ENCODE measurements at places on chromosomes 3 and 15.

DNA sequence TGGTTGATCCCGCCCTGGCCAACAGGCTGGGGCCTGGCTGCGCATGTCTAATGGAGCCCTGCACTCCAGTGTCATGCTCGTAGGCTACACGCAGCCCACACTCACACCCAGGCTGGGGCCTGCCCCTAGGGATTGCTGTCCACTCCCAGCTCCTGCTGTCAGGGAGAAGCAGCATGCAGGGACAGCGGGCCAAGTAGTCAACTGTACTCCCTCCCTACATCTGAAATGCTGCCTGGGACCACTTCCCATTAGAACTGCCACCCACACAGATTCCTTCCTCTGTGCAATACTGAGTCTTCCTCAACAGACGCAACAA is 16.1 kb downstream of the ALS2CL start:
- DNase-seq: peak; percentile 83

- DNase-seq: no peak
These were observed 223.3 kb downstream of the EPHB1 start for GRCh38 chr3:135018149-135018923.

GRCh38 chr3:30583973-30584372 is 22.4 kb upstream of the TGFBR2 start:
- no peak for DNase-seq

DNA sequence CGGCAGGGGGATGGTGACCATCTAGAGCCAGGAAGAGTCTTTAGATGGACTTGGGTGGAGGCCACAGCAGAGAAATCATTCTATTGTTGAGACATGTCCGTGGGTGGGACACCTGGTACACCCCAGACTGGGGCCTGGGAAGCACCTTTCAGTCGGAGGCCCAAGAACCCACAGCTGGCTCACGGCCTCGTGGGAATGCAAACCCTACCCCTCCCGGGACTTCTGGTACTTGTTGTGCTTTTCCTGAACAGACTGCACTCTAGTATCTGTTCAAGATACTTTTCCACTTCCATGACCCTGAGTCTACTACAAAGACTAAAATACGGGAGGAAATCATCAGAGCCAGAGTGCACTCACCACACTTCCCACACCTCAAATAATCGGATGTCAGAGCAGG is 60.7 kb downstream of the BDH1 start:
- DNase-seq: no peak

DNA sequence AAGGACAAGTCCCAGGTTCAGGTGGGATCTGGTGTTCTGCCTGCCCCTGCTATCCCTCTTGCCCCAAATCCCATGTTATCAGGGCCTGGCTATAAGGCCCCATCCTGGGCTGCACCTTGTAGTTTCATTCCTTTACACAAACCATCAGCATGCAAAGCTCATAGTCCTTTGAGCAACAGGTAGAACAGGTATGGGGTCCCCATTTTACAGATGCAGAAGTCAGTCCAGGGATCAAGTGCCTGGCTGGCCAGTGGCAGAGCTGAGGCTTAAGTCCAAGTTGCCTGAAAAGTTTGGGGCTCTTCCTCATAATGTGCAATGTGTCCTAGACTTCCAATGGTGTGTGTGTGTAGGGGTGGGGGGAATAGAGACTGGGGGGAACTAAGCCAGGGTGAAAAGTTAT is 11.9 kb downstream of the RBPMS2 start:
- DNase-seq: no peak

DNA sequence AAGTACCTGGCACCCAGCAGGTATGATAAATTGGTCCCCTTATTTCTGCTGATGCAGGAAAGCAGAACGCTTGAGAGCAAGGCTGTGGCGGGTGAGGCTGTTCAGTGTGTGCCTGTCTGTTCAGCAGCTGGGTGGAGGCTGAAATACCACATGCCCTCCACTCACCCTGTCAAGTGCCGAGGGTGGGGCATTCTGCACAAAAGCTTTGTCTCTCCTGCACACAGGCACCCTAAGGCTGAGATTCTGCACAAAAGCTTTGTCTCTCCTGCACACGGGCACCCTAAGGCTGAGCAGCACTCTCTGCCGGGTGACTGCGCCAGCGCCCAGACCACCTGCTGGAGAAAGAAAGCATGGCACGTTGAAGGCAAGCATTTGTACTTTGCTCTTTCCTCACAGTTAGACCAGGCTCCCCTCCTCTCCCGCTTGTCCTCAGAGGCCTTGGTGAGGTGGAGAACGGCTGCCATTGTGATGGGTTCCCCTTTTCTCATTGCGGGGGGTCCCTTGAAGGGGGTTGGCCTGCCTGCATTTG is 97.5 kb downstream of the BDH1 start:
- DNase-seq: no peak

DNA sequence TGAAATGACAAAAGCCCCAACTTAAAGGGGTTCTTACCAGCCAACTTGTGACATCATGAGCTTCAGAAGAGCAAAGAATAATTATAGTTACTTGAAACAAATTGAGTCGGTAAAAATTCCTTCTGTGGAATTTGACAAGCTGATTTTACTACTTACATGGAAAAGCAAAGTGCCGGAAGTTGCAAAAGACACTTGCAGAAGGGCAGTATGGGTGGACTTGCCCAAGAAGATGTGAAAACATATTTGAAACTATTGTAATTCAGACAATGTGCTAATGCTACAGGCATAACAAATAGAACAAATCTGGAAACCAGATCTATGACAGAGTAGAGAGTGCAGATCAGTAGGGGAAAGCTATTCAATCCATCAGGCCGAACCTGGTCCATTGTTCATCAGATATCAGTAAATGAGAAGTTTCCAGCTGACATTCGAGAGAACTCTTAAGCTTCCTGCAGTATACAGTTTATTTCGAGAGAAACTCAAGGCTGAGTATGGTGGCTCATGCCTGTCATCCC is 2.5 kb upstream of the KIF7 start:
- DNase-seq: no peak

- DNase-seq: no peak
These were observed 7.1 kb downstream of the DHX36 start for GRCh38 chr3:154316974-154317767.

DNA sequence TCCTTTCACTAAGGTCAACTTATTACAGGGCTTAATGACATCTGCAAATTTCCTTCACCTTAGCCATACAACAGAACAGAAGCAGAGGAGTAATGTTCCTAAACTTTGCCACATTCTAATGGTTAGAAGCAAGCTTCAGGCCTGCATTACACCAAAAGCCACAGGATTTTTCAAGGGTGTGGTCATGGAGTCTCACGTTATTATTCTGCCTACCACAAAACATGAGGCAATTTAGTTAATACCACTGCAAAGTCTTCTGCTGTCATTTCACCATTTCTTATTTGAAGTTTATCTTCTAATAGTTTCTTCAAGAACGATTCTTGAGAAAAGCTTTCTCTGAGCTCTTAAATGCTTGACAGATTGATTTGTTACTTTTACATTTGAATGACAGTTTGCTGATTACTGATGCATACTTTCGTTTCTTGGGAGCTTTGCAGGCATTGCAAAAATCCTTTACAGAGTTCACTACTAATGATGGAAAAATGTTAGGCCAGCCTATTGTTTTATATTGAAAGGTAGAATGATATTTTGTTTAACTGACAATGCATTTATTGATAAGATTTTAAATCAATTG is 1257.1 kb downstream of the NSUN3 start:
- DNase-seq: no peak

DNA sequence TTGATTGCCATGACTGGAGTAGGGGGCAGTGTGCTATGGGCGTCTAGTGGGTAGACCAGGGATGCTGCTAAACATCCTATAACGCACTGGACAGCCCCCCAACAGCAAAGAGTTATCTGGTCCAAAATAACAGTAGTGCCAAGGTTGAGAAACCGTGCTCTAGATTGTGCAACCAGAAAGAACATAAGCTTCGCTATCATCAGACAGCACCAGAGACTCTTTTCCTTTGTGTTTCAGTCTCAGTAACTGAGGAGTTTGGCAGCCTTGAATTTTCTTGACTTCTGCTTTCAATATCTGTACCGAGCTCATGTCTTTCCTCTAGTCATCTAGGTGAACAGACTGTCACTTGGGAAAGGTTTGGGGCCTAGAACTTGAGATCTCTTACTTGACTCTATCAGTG is 8.8 kb downstream of the ARID3B start:
- no peak for DNase-seq

GRCh38 chr15:89745768-89746167 is 5.3 kb downstream of the MESP1 start:
- no peak for DNase-seq

GRCh38 chr3:100144255-100144866 is 30.1 kb upstream of the FILIP1L start:
- DNase-seq: no peak

DNA sequence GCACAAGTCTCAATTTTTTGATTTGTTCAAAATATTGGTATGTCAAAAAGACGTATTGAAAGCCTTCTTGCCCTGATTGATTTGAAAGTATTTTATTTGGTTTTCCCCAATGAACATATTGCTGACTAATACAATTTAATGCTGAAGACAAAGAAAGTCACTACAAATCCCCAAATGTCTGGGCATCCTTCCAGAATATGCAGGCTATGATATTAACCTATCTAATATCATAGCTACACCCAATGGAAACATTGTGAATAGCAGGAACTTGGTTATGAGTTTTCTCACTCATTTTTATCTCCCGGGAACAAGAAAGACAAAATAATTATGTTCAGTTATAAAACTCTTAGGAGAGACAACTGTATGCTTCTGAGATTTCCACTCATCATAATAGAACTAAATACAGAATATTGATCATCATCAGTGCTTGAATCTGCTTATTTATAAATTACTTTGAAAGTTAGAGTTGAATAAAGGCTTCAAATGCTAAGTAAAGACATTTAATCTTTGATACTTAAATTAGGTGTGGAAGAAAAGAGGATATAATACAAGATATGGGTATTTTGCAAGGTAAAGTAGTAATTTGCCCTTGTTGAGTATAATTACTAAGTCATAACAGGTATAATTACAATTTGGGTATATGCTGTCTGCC is 483.9 kb downstream of the RBMS3 start:
- peak; percentile 98 for DNase-seq

DNA sequence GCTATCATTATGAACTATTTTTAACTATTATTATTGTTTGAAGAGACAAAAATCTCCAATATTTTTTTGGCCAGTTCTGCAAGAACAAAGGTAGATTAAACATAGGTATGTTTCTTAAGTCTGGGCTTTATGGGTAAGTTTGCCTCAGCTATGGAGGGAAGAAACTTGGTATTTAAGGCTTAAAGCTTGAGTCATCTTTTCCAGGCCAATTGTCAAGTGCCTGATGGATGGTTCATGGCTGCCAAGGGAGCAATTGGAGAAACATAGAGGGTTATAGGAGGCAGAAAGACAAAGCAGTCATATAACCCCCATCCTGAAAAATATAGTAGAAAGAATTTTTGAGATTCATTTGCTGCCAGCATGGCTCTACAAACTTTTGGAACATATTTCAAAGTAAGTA is 7.2 kb upstream of the STAC start:
- DNase-seq: peak; percentile 60

DNA sequence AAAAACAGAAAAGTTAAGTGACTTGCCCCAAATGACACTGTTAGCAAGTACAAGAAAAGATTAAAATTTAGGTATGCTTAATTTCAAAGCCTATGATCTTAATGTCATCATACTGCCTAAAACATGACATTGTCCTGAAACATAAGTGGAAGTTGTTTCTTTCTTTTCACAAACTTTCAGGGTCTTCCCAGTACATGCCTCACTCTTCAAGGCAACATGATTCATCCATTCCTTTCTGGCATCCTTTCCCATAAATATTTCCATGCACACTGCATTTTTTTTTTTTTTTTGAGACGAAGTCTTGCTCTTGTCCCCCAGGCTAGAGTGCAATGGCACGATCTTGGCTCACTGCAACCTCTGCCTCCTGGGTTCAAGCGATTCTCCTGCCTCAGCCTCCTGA is 42.5 kb upstream of the KPNA4 start:
- no peak for DNase-seq

- DNase-seq: peak; percentile 89
These were observed 2.1 kb upstream of the GNAT1 start for GRCh38 chr3:50189274-50189673.

DNA sequence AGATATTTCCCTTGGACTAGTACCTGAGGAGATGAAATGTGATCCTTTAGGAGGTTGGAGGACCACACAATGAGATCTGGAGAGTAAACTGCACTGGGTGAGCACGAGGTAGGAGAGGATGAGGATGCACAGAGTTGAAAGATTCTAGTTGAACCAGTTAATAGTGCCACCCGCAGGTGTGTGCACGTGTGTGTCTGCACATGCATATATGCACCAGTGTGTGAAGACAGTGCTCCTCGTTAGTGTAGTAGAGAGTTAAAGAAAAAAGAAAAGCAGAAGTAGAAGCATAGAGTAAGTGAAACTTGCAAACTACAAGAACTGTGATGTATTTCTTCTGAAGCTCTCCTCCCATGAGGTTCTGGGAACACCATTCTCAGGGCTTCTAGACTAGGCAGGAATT is 8.4 kb downstream of the MED12L start:
- DNase-seq: no peak

DNA sequence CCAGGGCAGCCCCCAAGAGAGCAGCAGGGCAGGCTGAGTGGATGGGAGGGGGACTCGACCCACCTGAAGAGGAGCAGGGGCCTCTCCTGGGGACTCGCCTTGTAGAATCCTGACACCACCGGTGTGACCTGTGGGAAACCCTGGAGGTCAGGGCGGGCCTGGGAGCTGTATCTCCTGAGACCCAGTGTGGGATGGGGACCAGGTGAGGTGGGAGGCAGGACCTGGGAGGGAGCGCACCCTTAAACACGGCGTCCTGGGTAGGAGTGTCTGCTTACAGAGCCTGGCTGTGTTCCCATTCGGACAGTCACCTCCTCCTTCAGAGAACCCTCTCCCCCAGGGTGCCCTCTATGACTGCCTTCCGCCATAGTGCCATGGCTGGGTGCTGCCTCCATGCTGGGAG is 27.1 kb downstream of the C15orf39 start:
- DNase-seq: peak; percentile 0

DNA sequence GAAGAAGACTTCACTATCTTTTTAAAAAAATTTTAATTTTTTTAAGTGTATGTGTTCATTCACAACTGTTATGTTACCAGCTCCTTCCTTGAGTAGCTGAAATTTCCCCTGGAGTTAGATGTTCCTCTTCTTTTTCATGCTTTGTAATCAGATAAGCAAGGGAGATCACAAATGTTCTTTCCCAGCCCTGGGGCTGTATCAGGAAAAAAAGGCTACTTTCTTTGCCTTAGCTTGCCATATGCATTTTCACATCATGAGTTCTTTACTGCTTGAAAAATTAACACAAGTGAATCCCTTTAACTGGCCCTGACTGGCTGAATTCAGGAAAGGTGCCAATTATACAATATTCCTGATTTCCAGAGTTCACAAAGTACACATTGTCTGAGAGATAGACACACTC is 353.2 kb upstream of the ATP11B start:
- DNase-seq: no peak

GRCh38 chr3:101042996-101043686 is 49.9 kb upstream of the ABI3BP start:
- no peak for DNase-seq

DNA sequence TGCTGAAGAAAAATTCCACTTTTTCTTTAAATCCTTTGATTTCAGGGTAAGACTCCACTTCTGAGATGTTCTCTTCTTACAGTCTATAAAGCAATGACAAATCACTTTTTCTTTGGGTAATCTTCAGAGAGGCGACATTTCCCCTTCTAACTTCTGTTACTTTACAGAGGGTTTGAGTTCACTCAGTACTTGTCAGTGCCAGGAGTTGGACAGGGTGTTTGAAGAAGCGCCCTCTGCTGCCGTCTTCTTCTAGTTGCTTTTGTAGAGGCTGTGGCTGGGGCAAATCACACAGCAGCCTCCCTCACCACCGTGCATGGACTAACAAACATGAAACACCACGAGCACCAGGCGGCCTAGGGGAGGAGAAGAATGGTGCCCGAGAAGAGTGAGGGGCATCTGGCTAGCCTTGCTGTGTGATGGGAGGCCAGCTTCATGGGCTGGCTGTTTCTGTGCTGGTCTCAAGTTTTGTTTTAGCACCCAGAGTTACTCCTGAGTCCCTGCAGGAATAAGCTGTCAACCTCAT is at the start of gene CD80:
CD80 (minus strand) TSS at position 174 of the 523 bp plus-strand sequence. CDS start 1,886 bp downstream, outside the sequence.
- DNase-seq: peak; percentile 39
